Right lung (tissue), 10 donors: ENCODE measurements at places on chromosomes 6 and 20. TPM values are rescaled to one million over a fixed set of nuclear protein-coding genes. Genes with fewer than 3 reads are reported as not detected.

The POPDC3 gene
- 1.3 TPM for polyA plus RNA-seq

The RPS6KA2 gene
- polyA plus RNA-seq: 38.9 TPM

The CST2 gene
- polyA plus RNA-seq: not detected

The SLC17A9 gene
- polyA plus RNA-seq: 4.3 TPM

The ZNF165 gene
- polyA plus RNA-seq: 3.3 TPM

The TFAP2D gene
- polyA plus RNA-seq: not detected

The CASP8AP2 gene
- 21.7 TPM for polyA plus RNA-seq

The CRISP2 gene
- 1.1 TPM for polyA plus RNA-seq

The CAGE1 gene
- polyA plus RNA-seq: 0.11 TPM

The SRMS gene
- 0.12 TPM for polyA plus RNA-seq

The CRISP3 gene
- polyA plus RNA-seq: 1.2 TPM

The TULP4 gene
- 17.1 TPM for polyA plus RNA-seq

The KCNK5 gene
- 28.6 TPM for polyA plus RNA-seq

The PPP1R11 gene
- polyA plus RNA-seq: 59.6 TPM

DNA sequence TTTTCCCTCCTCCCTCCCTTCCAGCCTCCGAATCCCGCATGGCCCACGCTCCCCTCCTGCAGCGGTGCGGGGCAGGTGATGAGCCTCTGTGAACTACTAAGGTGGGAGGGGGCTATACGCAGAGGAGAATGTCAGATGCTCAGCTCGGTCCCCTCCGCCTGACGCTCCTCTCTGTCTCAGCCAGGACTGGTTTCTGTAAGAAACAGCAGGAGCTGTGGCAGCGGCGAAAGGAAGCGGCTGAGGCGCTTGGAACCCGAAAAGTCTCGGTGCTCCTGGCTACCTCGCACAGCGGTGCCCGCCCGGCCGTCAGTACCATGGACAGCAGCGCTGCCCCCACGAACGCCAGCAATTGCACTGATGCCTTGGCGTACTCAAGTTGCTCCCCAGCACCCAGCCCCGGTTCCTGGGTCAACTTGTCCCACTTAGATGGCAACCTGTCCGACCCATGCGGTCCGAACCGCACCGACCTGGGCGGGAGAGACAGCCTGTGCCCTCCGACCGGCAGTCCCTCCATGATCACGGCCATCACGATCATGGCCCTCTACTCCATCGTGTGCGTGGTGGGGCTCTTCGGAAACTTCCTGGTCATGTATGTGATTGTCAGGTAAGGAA, at the start of gene OPRM1:
TSS of gene OPRM1 (plus strand) at position 10 of the 612 bp plus-strand sequence. CDS start at position 315, 305 bp downstream.
- DNase-seq: peak; percentile 57

GRCh38 chr20:21534453-21534852, 20.6 kb upstream of the NKX2-2 start:
- DNase-seq: no peak

GRCh38 chr20:9628141-9628540, 113.8 kb downstream of the LAMP5 start:
- no peak for DNase-seq

DNA sequence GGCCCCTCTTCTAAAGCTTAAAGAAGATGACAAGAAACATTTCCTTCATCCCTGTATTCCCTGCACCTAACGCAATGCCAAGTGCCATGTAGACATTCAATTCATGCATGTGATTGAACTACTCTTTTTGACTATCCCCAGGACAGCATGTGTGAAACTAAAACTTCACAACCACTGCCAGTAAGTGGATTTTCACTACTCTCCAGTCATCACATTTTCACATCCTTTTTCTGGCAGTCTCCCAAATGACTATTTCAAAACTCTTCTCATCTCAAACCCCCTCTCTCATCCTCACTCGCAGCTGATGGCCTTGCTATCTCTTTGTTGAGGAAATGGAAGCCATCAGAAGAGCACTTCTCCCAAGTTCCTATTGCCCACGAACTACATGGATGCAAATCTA, 122.6 kb downstream of the OPRM1 start:
- DNase-seq: no peak

DNA sequence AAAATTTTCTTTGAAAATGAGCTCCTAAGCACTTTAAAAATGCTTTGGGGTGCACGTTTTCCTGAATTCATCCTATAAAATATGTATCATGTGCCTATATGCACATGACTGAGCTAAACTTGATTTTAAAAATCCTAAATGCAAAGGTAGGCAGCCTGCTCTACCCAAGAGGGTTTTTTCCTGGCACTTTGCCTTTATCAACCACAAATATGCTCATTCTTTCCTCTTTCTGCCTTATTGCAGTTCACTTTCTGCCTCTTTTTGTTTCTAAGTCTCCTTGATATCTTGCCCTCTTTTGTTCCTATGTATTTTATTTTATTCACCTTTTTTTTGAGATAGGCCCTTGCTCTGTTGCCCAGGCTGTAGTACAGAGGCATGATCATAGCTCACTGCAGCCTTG, 229.3 kb downstream of the GRM1 start:
- no peak for DNase-seq

GRCh38 chr20:56328861-56329260, 29.9 kb upstream of the FAM210B start:
- DNase-seq: peak; percentile 26

GRCh38 chr6:11532097-11532496, 5.5 kb upstream of the TMEM170B start:
- DNase-seq: no peak

GRCh38 chr6:143111443-143111842, 50.8 kb downstream of the AIG1 start:
- no peak for DNase-seq

GRCh38 chr6:36826520-36827227, 12.6 kb downstream of the CPNE5 start:
- DNase-seq: no peak

DNA sequence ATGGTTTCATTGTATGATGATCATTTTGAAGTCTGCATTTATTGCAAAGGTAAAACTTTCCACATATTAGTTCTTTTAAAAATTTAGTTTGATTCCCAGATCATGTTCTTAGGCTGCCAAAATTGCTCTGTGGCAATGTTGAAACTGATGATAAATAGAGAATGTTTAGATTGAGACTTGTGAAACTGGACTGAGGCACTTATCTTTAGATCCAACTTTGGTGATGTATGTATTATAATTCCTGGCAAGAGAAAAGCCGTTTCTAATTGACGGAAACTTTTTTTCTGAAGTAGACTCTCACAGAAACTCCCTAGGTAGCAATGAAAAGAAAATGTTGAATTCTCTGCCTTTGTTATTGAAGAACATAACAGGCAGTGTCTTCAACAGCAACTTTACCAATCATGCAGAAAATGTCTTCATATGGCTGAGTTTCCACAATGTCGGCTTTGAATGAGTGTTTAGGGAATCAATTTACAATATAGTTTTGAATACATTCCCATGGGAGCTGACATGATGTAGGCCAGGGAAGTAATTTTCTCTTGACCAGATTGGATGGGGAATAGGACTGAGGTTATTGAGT, 456.2 kb downstream of the CD109 start:
- DNase-seq: no peak

- DNase-seq: no peak
Measured at GRCh38 chr6:149211046-149211571, 106.4 kb upstream of the TAB2 start.

DNA sequence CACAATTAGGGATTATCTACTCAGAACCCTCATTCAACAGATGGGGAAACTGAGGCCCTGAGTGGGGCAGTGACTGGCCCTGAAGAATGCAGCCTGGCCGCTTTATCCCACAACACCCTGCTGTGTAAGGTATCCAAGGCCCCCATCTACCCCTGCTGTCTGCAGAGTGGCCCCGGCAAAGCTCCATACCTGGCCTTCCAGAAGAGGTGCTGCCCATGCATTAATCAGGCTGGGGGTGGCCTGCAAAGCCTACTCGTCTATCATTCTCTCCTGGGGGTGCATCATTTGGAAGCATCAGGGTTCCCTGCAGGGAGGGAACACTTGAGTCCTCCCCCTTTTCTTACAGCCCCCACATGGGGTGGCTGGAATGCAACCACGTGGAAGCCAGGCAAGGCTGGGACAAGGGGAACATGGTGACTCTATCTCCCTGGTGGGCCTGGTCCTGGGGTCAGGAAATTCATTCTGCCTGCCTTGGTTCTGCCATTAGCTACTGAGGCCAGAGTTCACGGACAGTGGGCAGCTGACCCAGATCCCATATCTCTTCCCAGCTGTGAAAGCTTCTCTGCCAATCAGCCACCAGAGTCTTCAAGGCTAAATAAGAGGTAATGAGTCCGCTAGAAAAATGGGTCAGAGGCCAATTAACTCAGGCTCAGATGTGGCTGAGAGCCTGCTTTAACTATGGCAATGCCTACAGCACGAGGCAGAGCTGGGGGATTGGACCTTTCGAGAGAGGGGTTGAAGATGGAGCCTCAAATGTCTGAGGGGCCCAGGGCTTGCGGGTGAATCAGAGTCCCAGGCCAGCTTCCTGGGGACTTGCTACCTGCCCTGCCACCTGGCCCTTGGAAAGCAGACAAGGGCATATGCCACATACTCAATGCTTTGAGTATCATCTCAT, 72.3 kb upstream of the TOX2 start:
- no peak for DNase-seq

GRCh38 chr20:43550456-43550855, 8.4 kb upstream of the SGK2 start:
- no peak for DNase-seq

DNA sequence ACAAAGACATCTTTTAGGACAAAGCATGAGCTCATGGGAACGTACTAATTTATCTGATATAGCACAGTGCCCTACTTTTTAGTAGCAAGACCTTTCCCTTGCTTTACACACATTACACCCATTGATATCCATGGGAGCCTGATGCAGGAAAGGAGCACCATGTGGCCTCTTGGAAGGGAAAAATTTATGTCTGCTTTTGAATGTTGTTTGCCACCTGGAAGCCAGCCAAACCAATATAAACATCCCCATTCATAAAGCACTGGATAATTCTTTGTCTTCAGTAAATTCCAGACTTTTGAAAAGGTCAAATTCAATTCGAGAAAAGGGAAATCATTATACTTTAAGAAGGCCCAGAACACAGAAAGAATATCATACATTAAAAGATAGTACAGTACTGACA, 152.3 kb upstream of the BEND6 start:
- DNase-seq: no peak

DNA sequence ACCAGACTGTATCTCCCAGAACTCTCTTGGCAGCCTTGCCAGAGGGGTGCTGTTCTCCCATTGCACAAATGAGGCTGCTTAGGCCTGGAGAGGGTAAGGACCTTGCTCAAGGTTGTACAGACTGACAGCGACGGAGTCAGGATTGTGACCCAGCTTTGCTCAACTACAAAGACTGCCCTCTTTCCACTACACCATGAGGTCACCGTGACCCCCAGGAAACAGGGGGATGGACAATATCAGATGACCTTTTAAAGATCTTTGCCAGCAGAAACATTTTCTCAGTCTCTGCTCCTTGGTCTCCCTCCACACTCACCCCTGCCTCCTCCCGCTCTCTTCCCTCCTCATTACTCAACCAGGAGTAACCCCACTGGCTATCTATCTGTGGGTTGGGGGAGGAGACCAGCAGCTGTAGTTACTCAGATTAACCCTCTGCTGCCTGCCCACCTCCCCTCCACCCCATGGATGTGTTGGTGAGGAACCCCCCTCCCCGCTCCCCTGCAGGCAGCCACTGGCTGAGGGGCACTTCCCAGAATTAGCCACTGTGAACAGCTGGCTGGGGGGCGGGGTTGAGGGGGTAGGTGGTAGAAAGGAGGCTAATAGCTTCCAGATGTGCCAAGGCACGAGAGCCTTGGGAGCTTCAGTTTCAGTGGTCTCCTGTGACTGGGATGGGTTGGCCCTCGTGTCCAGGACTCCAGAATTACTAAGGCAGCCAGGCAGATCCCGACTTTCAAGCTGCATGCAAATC, 26.9 kb upstream of the MRPS18A start:
- peak; percentile 67 for DNase-seq

GRCh38 chr20:33337119-33337518, 54.1 kb downstream of the BPIFB1 start:
- no peak for DNase-seq

GRCh38 chr6:130359736-130360135, 6.1 kb upstream of the TMEM200A start:
- DNase-seq: no peak

DNA sequence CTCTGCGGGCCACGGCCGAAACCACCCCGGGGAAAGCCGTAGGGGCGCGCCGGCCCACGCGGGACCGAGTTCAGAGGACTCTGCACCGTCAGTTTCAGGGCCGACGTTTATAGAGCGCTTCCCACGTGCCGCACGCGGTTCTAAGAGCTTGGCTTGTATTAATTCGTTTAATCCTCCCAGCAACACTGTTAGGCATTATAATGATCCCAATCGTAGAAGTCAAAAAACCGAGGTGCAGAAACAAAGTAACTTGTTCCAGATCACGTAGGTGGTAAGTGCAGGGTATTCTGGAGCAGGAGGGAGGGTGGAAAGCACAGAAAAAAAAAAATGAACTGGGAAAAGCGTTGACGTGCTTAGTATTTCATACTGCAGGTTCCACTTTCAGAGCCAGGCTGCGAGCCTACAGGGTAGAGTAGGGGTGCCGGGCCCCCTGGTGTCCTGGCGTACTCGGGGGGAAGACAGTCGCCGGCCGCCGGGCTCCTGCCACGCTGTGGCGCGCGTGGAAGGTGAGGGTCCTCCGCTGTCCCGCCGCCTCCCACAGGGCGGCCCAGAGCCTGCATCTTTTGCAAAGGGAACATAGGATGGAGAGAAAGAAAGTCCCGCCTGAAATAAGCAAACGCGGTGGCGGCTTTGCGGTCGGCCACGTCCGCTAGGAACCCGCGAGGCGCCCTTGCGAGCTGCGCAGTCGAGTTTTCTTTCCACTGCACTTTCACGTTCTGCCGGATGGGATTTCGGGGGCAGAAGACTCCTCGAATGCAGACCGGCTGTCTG, 10.2 kb upstream of the FOXF2 start:
- no peak for DNase-seq

DNA sequence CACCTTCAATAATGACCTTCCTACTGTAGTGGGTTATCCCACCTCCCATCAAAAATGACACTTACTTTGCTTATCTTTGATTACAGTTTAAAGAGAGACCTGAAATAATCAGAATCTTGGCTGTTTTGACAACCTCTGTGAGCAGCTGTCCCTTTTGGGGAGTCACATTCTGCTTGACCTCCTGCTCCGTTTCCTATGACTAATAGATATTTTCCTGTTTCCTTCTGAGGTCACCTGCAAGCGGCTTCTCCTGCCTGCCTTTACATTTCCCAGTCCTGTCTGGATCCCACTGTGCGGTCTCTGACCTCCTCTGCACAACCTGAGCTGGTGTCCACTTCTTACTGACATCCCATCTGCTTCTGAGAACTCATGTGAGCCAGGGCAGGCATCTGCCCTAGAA, 54.2 kb downstream of the TRAM2 start:
- DNase-seq: no peak

- no peak for DNase-seq
Measured at GRCh38 chr20:10466855-10467254, 31.8 kb downstream of the SLX4IP start.

- no peak for DNase-seq
Measured at GRCh38 chr6:41255638-41256246, 27.6 kb downstream of the TREML4 start.

- DNase-seq: no peak
Measured at GRCh38 chr6:2162079-2162445, 83.3 kb downstream of the GMDS start.

GRCh38 chr6:99416892-99417767, 8.0 kb downstream of the PNISR start:
- no peak for DNase-seq
